Testis (tissue), 5 donors: ENCODE measurements at places on chromosomes 11 and 22. TPM values are rescaled to one million over a fixed set of nuclear protein-coding genes. Genes with fewer than 3 reads are reported as not detected.
A peak's percentile ranks its signal among the peaks of the same experiment; 100 is the strongest.

- peak; percentile 83 for DNase-seq
Observed at GRCh38 chr11:134139873-134140331, 71.0 kb downstream of the JAM3 start.

GRCh38 chr11:132139181-132139580 lies 768.8 kb downstream of the NTM start:
- DNase-seq: no peak

Gene HBG1
- not detected for total RNA-seq

Gene LUZP2
- 0.63 TPM for total RNA-seq

GRCh38 chr11:83166193-83166866 lies 9.4 kb downstream of the PCF11 start:
- DNase-seq: no peak

GRCh38 chr22:29946220-29946619 lies 63.2 kb downstream of the MTMR3 start:
- DNase-seq: no peak

GRCh38 chr22:25060522-25061071 lies 108.1 kb downstream of the KIAA1671 start:
- DNase-seq: no peak

DNA sequence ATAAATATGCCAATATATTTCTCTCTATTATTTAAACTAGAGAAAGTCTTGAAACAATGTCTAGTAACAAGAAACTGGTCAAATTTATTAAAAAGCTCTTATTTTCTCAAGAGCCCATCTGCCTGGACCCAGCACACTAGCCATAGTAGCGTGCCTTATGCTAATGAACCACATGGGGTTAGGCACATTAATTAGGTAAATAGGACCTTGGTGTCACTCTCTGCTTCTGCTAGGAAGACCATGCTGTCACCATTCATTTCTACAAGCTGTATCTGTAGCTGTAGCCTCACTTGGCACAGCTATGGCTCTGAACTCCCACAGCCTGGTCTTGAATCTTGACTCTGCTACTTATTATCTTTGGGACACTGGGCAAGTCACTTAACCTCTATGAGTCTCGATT lies 390.5 kb downstream of the NELL1 start:
- no peak for DNase-seq

- no peak for DNase-seq
Observed at GRCh38 chr11:49424136-49424535, 215.7 kb upstream of the FOLH1 start.

Gene SF3A1
- total RNA-seq: 159 TPM

Gene ATL3
- total RNA-seq: 51.1 TPM

Gene CASP1
- total RNA-seq: 3.9 TPM

Gene OLFML1
- 2.9 TPM for total RNA-seq

Gene TYMP
- 15.4 TPM for total RNA-seq

DNA sequence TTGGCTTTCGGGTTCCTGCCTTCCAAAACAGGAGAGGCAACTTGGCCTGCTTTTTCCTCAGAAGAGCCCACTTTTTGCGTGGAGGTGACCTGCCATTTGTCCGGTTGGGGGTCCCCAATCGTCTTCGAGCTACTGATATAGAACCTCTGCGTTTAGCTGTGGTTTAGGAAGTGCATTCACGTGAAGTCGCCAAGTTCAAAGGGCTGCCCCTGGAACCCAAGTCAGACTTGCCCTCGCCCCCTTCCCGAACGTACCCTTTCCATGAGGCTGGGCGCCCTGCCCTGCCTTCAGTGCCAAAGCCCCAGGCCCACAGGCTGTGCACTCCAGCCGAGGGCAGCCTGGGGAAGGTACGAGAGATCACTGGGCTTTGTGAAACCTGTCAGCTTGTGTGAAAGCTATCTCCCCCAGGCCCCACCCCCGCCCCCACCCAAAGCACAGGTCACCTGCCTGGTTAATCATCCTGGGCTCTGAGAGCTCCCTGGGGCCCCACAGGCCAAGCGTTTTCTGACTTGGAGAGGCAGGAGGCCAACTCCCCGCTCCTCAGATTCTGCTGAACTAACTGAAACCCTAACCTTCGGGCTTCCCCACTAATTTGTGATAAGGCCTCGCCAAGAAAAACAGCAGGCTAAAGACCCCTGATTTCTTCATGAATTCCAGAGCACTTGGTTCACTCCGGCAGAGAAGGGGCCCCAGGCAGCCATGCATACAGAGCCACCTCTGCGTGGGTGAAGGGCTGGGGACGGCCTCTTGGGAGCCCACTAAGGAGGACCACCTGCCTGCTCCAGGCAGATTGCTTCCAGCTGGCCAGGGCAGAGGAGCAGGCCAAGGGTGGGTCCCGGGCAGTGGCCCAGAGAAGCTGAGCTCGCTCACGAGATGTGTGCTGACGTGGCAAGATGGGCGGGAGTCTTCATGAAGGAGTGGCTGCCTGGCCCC lies 25.8 kb upstream of the KCNQ1OT1 start:
- peak; percentile 70 for DNase-seq

DNA sequence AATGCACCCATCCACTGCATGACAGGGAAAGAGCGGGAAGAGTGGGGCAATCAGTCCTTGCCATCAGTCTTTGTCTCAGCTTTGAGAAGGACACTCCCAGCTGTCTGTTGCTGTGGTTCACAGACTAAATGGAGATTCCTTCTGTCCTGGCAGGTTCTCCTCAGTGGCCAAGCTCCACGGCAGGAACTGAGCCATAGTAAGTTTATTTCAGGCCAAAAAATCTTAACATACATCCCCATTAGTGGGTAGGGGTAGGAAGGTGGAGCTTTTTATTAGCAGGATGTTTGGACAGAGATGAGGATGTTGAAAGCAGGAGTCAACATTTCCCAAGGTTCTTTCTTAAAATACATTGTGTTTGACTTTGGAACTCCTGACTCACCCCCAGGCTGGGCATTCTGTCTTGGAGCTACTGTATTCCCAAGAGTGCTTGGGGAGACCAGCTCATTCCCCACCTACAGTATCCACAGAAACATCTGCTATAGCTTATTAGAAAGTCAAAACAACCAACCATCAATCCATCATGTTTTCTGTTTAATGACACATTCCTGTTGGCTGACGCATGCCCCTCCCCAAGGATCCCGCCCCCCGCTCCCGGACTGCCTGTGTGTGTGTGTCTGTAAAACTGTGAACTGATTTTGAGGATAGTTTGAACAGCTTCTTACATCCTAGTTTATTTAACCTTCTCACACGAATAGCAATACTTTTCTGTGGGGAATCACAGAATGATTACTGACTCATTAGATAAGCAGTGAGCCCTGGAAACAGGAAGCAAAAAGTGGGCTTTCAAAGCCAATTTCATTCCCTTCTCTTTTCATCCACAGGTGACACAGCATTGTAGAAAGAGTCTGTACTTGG lies 109.5 kb downstream of the CCDC81 start:
- DNase-seq: no peak

DNA sequence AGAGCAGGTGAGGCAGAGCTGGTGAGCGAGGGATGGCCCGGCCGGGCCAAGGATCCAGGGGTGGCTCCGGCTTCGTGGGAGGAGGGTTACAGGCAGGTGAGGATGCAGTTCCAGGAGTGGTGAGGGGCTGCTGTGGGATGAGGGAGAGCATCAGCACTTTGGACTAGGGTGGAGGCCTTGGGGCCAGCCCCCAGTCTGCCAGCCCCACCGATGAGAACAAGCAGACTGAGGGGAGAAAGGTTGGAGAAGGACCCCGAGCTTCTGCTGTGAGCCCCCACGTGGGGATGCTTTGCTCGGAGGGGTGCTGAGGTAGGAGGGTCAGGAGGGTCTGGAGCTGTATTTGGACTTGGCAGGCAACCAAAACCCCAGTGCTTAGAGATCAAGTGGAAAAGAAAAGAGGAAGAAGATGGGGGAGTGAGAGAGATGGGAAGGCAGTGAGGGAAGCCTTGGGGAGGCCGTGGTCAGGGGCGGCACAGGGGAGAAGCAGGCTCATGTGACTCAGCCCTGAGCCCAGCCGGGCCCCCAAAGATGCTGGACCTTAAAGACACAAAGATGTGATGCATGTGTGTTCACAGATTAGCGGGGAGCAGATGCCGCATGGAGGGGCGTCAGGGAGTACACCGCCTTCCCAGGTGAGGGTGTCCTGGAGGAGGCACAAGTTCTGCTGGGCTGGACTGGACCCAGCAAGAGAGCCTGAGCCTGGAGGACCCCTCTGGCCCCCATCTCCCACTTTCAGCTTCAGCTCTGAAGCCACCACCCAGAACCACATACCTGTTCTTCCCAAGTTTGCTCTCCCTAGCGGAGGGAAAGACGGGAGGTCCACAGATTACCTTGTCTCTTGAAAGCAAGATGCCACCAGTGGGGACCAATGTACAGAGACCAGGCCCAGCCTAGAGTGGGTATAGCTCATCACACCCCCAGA lies 91.3 kb downstream of the CDKN1C start:
- DNase-seq: no peak

- no peak for DNase-seq
Observed at GRCh38 chr11:103433386-103434072, 324.3 kb downstream of the DYNC2H1 start.

- DNase-seq: no peak
Observed at GRCh38 chr11:16902182-16902581, 112.0 kb downstream of the PLEKHA7 start.

GRCh38 chr11:66617155-66617834 lies 865 bp downstream of the RBM14 start:
- peak; percentile 81 for DNase-seq
